ENCODE measurements at places on chromosomes 16 and 17.
A peak's percentile ranks its signal among the peaks of the same experiment; 100 is the strongest.

DNA sequence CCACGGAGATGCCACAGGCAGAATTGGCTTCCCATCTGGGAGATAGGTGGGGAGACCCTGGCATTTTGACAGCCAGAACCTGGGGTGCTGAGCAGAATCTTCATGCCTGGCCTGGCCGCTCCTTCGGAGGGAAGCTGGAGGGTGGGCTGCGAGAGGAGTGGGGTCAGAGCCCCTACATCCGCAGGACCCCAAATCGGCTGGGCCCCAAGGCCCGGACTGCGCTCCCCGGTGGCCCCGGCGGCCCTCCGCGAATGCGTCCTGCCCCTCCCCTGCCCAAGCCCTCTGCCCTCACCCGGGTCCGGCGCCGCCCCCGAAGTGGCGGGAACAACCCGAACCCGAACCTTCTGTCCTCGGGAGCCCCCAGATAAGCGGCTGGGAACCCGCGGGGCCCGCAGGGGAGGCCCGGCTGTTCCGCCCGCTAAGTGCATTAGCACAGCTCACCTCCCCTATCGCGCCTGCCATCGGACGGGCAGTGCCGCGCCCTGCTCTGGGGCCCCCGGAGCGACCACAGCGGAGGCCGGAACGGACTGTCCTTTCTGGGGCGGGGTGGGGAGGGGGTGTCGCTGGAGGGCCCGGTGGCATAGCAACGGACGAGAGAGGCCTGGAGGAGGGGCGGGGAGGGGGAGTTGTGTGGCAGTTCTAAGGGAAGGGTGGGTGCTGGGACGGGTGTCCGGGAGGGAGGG, 850 bp upstream of the PNMT start:
- no peak for DNase-seq

DNA sequence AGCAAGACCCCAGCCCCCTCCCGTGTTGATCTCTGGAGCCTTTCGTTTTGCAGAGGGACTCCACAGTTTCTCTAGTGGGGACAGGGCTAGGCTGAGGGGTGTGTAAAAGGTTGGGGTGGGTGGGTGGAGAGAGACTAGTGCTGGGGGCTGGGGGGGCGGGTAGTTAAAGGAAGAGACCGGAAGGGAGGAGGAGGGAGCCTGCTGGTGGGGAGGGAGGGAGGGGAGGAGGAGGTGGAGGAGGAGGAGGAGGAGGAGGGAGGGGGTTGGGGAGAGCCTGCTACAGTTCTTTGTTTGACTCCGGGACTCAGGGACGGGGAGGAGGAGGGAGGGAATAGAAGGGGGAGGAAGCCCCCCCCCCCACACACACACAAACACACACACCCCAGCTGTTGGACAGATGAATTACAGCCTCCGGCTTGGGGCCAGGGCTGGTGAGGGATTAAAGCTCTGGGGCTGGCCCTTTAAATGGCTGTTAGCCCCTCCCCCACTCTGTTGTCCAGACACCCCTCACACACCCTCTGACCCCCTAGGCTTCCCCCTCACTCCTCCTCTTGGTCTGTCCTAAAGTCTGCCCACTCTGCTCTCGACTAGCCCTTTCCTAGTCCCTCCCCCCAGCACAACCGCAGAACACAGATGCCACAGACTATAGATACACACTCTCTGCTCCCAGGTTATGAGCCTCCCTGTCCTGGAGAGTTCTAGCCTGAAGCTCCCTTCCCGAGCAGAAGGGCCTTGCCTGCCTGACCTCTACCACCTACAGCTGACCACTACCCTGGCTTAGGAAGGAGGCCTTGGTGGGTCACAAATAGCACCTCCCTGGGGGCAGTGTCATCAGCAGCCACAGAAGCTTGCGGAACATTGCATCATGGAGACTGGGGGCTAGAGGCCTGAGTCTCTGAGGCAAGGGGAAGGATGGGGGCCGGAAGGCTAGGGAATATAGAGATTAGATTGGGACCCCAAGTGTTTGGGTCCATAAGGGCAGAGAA, 4.4 kb downstream of the KDM6B start:
- DNase-seq: peak; percentile 27

GRCh38 chr17:74373838-74374606, 6.7 kb downstream of the GPR142 start:
- DNase-seq: no peak

DNA sequence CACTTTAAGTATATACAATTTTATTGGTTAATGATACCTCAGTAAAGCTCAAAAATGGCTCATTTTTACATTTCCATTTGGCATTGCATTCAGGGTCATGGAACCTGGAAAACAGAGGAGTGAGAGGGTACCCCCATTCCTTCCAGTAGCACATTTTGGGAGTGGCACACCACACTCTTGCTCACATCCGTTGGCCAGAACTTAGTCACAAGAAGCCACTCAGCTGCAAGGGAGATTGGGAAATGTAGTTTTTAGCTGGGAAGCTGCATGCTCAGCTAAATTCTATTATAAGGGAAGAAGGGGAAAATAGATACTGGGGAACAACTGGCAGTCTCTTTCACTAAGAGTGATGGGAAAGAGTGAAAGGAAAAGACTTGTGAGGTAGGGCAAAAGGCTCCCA, 102.5 kb upstream of the TMEM97 start:
- no peak for DNase-seq

DNA sequence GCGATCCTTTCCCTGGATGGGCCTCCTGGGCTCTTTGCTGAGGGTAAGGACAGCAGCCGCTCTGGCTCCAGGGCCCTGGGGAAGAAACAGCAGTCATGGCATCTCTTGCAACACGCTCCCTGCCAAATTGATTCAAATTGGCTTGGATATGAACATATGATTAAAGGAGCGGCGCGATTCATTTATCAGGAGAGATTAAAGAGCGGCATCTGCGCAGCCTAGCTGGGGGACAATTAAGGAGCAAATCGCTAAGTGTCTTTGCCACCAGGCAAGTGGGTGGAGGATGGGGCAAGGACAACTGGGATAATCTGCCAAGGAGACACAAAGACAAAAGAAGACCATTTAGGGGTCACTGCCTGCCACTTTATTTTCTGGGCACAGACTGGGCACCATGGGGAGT, 27.8 kb downstream of the PIPOX start:
- DNase-seq: no peak

- no peak for DNase-seq
These were observed 65.4 kb upstream of the RASL10B start for GRCh38 chr17:35666070-35666469.

DNA sequence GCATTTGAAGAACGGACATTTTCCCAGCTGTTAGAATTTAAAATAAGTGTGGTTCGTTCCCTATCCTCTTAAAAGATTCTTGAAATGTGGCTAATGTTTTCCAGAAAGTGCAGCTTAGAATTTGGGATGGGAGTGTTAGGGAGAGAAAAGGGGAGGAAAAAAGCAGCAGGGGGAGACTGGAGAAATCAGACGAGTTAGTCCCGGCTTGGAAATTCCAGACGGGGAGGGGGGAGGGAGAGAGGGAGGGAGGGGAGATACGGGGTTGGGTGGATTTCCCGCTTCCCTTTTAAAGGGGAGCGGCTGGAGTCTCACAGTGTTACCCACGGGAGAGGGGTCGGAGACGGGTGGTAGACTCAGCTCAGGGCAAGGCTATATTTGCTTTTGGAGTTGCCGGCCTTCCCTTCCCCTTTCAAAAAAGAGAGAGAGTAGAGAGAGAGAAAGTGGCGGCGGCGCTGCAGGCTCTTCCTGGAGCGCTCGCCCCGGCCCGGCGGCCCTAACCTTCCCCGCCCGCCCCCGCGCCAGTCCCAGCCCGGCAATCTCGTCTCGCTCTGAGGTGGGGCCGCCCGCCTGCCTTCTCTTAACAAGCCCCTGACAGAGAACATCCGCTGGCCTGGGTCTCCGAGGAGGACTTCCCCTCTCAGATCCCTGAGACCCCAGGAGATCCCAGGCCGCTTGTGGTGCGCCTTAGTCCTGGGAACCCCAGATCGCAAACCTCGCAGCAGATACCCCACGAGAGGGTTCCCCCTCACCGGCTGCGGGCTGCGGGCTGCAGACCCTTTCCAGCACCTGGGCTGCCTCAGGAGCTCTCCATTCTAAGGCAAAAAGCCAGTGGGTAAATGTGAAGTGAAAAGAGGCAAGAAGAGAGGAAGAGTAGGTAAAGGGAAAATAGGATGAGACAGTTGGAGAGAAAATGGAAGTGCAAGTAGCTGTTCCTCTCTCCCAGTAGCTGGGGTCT, 6.6 kb downstream of the IGF2BP1 start:
- no peak for DNase-seq

DNA sequence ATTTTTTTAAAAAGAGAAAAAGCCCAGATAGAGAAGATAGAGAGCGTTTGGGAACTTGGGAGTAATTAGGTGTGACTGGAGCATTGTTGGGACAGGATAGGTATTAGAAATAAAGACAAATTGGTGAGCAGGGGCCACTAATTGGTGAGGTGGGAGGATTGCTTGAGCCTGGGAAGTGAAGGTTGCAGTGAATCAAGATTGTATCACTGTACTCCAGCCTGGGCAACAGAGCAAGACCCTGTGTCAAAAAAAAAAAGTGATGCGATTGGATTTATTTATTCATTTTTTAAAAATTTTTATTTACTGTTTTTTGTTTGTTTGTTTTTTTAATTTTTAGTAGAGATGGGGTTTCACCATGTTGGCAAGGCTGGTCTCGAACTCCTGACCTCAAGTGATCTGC, 5.1 kb downstream of the CASC3 start:
- no peak for DNase-seq

GRCh38 chr17:9324864-9325263, 250.8 kb downstream of the STX8 start:
- no peak for DNase-seq

DNA sequence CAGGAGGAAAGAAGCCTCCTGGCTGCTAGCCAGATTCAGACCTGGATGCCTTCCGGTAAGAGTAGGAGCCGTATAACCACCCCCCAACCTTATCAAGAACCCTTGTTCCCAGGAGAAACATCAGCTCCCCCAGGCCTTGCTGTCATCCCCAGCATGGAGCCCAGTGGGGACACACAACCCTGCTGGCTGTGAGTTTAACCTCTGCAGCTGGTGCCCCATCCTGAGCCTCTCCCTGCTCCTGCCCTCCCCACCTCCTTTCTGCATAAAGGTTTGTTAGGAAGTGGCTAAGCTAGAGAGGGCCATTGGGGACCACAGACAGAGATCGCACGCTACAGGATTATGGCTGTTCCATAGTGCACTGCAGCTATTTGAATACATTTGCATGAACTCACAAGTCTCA, 55.5 kb upstream of the RPL38 start:
- no peak for DNase-seq

GRCh38 chr17:42493319-42493718, 34.6 kb downstream of the ATP6V0A1 start:
- DNase-seq: no peak

DNA sequence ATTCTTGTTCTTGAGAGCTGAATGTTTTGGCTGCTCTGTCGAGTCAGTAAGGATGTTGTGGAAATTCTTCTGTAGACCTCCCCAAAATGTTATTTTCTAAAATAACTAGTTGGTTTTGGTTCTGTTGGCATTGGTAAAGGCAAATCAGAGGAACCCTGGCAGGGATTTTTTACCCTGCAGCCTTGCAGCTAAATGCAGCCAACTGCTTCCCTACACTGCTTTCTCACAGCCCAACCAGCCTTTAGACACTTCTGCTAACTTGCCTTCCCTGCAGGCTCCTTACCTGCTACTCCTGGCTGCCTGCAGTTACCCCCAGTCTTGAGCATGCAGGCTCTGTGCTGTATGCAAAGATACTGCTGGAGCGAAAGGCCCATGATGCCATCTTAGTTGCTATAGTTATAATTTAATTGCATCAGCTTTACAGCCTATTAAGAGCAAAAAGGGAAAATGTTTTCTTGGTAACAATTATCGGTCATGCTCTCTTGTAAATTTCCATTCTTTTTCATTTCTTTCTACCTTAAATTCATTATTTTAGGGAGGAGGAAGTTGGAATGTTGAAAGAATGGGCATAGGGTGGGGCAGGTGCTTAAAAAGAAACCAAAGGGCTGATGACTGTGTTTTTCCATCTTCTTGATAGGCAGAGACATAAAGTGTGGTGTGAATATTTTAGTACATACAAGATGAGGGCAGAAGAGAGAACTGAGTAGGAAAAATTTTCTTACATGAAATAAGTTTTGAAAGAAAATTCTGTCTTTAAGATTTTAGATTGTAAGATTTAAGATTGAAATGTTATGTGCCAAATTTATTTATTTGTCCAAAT, 20.0 kb downstream of the NUP93 start:
- DNase-seq: no peak

DNA sequence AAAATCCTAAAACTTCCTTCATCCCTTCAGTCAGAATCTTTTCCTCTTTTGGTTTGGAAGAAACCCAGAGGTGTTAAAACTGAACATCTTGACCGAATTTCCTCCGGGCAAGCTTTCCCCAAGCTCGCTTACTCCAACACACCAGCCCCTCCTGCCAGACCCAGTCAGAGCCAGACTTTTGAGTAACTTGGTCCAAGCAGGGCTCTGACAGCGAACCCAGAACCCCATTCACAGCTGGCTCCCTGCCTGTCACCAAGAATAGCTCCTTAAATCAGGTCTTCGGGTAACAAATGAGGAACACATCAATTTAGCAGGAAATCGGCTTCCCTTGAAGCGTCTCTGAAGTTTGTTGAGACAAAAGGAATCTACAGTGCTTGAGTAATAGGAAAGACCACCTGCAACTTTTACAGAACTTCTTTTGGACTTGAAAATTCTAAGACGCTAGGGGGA, 27.3 kb downstream of the GAS7 start:
- no peak for DNase-seq

- DNase-seq: no peak
These were observed 8.8 kb downstream of the CD2BP2 start for GRCh38 chr16:30346286-30346685.

- peak; percentile 33 for DNase-seq
These were observed 2.7 kb downstream of the C1QTNF1 start for GRCh38 chr17:79026376-79027273.

DNA sequence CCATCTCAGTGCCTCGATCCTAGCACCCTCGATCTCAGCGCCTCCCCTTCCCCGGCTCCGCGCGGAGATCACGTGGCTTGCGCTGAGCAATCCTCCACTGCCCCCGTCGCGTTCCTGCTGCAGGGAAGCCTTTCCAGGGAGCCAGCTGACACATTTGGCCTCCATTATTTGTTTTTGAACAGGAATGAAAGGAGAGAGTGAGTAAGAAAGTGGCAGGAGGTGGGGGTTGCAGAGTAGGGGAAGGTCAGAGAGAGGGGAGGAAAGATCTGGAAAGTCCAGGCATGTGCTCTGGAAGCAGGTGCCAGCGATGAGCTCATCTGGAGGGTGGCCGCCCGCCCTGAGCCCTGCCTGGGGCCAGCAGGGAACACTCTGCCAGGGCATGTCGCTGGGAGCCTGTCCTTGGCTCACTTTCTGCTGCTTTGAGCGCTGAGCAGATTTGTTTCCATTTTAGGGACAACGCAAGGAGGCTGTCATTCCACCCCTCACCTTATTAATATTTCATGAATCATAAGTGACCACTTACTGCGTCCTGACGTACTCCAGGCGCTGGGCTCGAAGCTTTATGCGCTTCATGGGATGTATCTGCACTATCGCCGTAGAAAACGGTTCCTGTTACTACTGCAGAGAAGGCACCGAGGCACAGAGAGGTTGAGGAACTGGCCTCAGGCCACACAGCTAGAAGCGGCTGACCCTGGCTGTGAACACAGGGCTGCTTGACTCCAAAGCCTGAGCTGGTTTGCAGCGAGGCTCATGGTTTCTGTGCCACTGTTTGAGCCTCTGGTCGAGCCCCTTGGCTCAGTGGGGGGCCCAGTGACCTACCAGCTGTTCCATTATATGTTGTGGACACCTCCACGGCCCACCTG, 283.1 kb downstream of the SEC14L1 start:
- DNase-seq: peak; percentile 97

Measured in NCI-H446 treated with DMSO at 0.1 percent for 48 hours (cell line).